Activated CD4-positive, alpha-beta T cell treated with anti-CD3 and anti-CD28 coated beads, Interleukin-2, amount 50 U/mL, for 48 hours (primary cell): ENCODE measurements at places on chromosomes 16 and 17.

- no peak for DNase-seq
These were observed 31.6 kb upstream of the LRRC37A3 start for GRCh38 chr17:64950871-64951270.

GRCh38 chr16:22360963-22361659, 13.3 kb downstream of the CDR2 start:
- DNase-seq: no peak

GRCh38 chr16:53071748-53072301, 17.0 kb downstream of the CHD9 start:
- DNase-seq: no peak

GRCh38 chr16:50980666-50981065, 170.4 kb downstream of the SALL1 start:
- no peak for DNase-seq

GRCh38 chr17:7712111-7712771, 5.3 kb upstream of the DNAH2 start:
- no peak for DNase-seq

- DNase-seq: no peak
These were observed 33.5 kb upstream of the GOSR1 start for GRCh38 chr17:30443721-30444120.

- no peak for DNase-seq
These were observed 9.3 kb upstream of the USP7 start for GRCh38 chr16:8972843-8973586.

GRCh38 chr17:67441052-67441895, 64.2 kb downstream of the PITPNC1 start:
- DNase-seq: peak; percentile 66

DNA sequence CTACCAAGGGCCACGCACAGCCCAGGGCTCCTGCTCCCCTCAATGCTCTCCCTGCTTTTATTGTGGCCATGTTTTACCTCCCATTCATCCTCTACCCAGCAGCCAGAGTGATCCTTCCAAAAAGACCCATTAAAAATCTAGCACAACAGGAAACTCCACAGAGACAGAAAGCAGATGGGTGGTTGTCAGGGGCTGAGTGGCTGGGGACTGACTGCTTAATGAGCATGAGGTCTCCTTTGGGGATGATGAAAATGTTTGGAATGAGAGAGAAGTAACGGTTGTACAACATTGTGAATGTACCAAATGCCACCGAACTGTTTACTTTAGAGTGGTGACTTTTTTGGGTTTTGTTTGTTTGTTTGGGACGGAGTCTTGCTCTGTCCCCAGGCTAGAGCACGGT, 107.4 kb downstream of the GAS7 start:
- no peak for DNase-seq

DNA sequence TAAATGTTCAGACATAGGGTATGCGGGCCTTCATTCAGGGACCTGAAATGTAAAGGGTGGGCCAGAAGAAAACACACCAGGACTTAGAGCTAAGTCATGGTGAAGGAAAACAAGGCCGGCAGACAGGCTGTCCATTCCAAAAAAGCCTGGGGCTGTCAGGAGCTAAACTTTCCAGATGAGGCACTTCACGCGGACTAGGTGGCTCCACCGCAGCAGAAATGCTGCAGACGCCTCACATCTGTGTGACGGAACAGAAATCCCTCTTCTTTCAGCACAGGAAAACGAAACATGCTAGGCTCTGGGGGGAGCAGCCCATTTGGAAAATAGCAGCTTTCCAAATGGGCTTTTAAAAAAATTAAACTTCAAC, 88.7 kb downstream of the HS3ST3A1 start:
- DNase-seq: no peak

DNA sequence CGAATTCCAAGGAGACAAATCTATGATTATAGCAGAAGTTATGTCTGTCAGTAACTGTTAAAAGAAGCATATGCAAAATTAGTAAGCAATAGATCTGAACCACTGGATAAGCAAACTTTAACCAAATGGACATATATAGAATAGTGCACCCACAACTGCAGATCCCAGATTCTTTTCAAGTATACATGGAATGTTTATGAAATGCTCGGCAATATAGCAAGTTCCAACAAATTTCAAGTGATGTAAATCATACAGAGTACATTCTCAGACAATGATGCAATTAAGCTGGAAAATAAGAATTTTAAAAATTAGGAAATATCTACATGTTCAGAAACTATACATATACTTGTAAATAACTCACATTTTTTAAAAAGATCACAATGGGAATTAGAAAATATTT, 8.4 kb upstream of the HELZ start:
- no peak for DNase-seq

DNA sequence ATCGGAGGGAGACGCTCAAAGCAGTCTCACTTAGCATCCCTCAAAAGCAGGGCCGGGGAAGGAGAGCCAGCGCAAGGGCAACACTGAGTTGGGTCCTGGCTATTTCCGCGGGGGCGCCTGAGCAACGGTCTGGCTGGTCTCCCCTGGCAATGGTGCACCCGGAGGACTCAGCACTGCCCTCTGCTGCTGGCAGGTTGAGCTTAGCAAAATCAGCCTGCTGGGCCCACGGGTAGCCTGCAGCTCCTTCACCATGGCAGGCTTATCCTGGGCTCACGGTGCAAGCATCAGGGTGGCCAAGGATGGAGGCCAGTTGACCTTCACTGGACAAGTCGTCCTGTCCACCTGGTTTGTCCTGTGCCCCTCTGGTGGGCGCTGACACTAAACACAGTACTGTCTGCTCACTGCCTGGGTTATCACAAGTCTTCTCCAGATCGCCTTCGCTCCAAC, 14.4 kb upstream of the ALDH3A1 start:
- DNase-seq: peak; percentile 67

- DNase-seq: no peak
These were observed 2.0 kb downstream of the KLHL36 start for GRCh38 chr16:84650062-84650991.

DNA sequence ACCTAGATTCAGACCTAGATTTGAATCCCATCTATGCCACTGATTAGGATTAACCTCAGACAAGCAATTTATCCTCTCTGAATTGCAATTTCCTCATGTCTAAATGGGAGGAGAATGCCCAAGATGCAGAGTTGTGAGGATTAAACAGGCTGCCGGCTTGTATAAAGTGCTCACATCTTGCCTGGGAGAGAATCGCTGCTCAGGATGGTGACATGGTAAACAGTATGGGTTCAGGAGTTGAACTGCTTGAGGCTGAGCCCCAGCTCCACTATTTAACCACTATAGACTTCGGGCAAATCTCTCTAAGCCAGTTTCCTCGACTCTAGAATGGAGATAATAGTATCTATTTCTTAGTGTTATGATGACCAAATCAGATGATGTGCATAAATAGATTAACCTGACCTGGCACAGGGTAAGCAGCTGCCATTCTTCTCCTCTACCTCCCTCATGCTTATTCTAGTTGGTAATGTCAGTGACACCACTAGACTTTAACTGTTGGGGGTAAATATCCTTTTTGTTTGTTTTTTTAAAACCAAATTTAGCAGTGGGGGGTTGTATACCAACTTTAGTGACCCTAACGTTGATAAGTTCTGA, 732 bp upstream of the RPL27 start:
- no peak for DNase-seq

DNA sequence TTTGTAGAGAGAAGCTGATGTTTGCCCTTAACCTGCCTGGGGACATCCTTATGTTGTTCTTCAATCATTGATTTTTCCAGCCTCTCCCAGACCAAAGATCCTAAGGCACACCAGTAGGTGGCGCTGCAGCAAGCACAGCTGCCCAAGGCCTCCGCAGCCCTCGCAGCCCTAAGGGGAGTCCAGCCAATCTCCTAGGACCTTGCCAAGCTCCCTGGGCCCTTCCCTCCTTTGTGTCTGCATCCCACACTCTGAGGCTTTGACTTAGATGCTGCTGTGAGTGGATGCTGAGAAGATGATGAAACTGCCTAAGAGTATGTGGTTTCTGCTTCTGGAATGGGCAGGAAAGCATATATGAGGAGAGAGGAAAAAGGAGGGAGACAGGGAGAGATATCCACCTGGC, 47.1 kb downstream of the SPACA3 start:
- DNase-seq: peak; percentile 18

DNA sequence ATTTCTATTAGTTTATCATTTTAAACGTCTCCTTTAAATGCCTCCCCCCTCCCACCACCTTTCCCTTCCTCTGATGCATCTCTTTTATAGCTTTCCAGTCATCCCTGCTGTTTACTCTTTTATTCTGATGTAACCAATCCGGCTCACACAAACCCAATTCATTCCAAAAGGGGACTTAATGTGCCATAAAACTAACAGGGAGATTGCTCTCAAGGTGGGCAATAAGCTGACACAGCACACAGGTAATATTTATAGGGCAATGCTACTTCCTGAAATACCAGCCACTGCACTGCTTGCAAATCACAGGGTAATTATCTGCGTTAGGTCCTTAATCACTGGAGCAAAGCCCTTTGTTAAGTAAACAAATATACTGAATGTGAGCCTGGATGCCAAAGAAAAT, 23.3 kb upstream of the CA10 start:
- no peak for DNase-seq

DNA sequence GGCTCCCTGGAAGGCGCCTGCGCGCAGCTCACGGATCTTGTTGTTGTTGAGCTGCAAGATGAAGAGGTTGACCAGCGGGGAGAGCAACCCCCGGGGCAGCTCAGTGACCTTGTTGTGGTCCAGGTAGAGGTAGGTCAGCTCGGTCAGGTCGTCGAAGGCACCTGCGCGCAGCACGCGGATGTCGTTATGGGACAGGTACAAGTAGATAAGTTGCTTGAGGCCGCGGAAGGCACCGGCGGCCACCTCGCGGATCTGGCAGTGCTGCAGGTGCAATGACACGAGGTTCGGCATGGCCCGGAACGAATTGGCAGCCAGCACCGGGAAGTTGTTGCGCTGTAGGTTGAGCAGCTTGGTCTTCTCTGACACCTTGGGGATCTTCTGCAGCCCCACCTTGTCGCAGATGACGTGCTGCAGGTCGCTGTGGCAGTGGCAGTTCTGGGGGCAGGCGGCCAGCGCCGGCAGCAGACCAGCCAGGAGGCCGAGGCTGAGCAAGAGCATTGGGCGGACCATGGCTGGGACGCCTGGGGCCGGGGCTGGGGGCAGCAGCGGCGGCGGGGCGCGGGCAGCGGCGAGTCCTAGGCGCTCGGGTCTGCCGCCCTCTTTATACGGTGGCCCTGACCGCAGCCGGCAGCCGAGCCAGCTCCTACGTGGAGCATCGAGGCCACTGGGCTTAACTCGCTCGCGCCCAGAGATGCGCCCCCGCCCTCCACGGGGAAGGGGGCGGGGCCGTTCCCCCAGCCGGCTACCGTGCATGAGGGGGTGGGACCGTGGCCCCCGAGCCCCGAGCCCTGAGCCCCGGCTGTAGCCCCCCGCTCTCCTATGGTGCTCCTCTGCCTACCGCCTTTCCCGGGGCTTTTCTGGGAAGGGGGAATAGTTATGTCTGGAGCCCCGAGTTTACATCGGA, at the start of gene CHAD:
CHAD (minus strand) TSS at position 577 of the 904 bp plus-strand sequence; CDS start at position 510, 67 bp downstream.
- no peak for DNase-seq

DNA sequence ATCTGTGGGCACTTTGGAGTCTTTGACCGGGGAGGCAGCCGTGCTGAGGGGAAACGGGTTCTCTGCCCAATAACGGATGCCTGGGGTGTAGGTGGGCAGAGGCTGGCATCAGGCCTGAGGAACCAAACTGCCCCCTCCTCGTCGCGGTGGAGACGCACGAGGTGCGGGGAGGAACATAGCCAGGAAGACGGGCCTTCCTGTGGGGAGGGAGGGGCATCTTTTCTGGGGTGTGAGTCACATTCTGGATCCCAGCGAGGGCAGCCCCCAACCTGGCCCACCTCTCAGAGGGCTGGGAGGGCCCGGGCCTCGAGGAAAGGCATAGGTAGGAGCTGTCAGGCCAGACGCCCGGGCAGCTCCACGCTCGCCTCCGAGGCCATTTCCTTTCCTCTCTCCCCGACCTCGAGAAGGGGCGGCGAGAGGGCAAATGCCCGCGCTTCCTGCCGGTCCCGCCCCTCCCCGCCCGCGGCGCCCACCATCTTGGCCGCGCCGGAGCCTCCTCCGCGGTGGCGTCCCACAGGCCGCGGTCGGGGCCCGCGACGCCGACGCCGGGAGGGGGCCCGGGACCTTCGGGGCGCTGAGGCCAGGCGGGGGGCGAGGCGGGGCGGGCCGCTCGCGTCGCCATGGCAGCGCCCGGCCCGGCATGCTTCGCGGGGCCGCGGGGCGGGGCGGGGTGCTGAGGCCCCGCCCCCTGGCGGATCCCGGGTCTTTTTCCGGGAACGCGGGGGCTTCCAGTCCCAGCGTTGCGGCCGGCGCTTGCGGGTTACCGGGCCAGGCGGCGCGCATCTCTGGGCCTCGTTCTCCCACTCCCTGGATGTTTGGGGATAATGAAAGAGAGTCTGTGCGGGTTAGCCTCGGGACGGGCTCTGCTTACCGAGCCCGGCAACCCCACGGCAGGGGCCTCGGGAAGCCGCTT, 13.2 kb downstream of the RAI1 start:
- peak; percentile 64 for DNase-seq

DNA sequence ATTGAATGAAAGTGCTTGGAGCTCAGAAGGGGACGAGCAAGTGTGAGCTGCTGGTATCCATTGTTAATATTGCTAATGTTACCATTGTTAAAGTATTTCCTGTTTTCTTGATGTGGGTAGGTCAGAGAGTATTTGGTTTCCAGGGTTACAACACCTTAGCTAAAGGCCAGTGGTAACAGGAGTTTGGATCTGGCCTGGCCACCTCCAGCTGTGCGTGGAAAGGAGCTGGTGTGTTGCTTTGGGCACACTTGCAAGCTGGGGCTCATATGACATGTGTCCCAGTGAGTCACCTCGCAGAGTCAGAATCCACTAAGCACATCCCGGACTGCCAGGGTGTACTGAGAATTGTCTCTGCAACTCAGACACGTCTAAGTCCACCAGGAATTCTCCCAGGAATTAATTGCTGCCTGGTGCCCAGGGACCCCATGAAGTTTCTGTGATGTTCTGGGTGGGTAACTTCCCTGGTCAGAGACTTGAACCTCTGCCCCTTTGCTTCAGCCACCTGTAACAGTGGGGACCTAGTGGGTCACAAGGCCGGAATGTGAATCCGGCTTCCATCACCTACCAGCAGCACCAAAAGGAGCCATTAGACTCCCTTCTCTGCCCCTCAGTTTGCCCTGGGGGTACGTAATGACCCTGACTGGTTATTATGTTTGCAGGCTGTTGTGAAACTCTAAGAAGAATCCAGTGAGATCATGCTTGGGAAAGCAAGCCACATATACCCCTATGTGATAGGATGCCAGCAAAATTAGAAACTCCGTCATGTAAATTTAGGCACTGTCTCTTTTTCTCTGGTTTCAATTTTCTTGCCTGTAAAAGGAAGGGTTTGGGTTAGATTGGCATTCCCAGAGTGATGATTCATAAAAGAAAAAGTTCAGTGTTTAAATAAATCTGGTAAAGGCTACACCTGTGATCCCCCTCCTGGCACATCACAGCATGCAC, 12.8 kb downstream of the SLC6A2 start:
- no peak for DNase-seq

GRCh38 chr16:70682239-70683145, 3.4 kb downstream of the MTSS2 start:
- no peak for DNase-seq

GRCh38 chr16:85041219-85042166, 13.9 kb downstream of the KIAA0513 start:
- DNase-seq: no peak

DNA sequence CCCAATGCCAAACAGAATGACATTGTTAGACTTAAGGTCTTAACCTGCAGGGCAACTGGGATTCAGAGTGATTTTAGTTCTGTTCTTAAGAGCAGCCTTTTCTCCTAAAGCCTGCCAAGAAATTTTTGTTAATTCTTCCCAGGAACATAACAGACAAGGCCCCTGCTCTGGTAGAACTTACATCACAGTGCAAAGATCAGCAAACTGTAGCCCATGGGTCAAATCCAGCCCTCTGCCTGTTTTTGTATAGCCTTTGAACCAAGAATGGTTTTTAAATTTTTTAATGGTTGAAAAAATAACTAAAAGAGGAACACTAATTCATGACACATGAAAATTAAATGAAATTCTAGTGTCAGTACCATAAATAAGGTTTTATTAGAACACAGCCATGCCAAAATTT, 3.8 kb downstream of the ACSM3 start:
- DNase-seq: no peak
